ENCODE measurements at places on chromosomes 1 and 21. TPM values are rescaled to one million over a fixed set of nuclear protein-coding genes. Genes with fewer than 3 reads are reported as not detected.
A peak's percentile ranks its signal among the peaks of the same experiment; 100 is the strongest.

GRCh38 chr1:212256369-212256768 lies 28.8 kb upstream of the PPP2R5A start:
- DNase-seq, result no peak

DNA sequence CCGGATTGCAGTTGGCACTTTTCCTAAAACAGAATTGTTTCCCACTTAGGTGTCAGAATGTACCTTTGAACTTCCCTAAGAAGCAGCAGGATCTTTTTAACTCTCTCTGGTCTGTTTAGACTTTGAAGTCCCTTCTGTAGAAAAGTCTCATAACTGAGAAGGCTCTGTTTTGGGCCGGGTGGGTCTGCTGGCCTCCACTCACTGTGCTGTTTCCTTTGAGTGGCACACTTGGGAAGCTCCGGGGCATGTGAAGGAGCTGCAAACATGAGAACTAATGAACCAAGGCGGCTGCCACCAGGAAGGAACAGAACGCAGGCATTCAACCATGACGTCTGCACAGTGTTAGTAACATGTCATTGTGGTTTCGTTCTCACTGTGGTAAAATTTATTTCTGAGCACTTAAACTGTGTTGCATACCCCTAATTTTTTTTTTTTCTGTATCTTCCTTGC lies 19.5 kb upstream of the NCMAP start:
- DNase-seq, result peak; percentile 23

- no peak for DNase-seq
Measured at GRCh38 chr1:154867841-154868605, 2.1 kb downstream of the KCNN3 start.

DNA sequence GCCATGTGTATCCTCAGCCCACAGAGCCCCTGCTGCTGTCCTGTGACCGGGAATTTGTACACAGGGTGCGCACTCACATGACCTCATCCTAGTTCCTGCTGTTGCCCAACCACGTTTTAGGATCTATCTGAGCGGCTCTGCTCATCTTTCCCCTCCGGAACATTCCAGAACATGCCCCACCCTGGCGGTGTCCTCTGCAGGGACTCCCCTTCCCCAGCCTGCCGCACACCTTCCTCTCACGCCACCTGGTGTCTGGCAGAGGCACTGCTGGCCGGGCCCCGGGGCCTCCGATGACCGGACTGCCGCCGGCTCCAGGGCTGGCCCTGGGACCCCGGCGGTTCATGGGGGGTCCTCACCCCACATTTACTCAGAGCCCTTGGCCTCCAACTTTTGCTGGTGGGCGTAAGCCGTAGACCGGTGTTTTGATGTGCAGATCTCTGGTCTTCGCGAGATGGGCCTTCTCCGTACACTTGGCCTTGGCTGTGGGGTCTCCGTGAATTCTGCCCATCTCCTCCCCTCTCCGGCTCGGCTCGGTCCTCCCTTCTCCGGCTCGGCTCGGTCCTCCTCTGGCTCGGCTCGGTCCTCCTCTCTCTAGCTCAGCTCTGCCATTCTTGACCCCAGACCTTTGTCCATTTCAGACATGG lies 29.5 kb downstream of the ARHGEF16 start:
- peak; percentile 83 for DNase-seq

DNA sequence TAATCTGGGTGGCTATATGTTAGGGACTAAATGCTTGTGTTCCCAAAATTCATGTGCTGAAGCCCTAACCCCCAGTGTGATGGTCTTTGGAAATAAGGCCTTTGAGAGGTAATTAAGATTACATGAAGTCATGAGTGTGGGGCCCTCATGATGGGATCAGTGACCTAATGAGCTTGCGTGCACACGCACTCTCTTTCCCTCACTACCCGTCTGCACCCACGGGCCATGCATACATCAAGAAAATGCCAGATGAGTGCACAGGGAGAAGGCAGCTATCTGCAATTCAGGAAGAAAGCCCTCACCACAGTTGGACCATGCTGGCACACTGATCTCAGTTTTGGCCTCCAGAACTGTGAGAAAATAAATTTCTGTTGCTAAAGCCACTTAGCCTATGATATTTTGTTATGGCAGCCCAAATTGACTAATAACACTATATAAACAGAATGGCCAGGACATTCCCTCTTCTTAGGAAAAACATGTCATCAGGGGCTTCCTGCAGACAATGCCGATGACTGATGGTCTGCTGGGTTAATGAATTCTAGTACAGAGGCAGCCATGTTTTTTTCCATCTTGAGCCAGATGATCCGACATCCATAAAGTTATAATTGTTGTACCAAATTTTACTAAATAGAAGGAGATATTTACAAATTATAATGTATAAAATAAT lies 18.1 kb upstream of the MYOG start:
- DNase-seq, result no peak

GRCh38 chr1:189513091-189513490 lies 964.6 kb downstream of the BRINP3 start:
- no peak for DNase-seq

Gene ADORA1
- polyA plus RNA-seq, result 4.8 TPM

- peak; percentile 62 for DNase-seq
Measured at GRCh38 chr1:110250008-110250407, 39.9 kb downstream of the KCNC4 start.

- DNase-seq, result peak; percentile 86
Measured at GRCh38 chr1:37995751-37996345, 6.0 kb upstream of the SF3A3 start.

DNA sequence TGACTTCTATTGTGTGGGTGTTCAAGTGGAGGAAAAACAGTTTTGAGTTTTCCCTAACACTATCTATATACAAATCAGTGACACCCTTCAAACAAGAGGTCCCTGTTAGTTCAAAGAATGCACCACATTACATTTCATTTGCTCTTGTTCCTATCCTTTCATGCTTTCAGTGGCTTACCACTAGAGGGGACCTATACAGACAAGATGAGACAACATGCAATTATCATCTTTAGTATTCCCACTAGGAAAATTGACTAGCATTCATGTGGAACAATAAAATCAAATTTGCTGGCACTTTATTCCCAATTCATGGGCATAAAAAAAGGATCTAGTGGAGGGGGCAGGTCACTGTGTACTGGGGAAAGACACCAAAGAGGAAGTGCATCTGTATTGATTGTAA lies 13.3 kb upstream of the SIPA1L2 start:
- no peak for DNase-seq

- no peak for DNase-seq
Measured at GRCh38 chr1:178682429-178682828, 42.6 kb upstream of the RALGPS2 start.

GRCh38 chr1:119683893-119684292 lies 27.8 kb upstream of the PHGDH start:
- no peak for DNase-seq

DNA sequence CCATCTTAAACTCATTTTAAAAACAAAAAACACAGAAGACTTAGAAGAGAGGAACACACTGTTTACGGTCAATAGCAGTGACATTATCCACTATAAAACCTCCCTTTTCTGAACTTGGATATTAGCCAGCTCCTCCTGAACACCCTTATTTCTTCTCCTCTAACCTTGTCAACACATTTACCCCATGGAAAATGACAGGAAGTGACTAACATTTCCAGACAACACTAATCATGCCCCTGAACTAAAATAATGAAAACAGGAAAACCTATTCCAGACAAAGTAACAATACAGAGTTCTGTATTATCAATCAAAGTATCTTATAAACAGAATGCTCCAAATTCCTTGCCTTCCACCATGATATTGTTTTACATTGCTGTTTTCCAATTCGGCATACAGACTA lies 45.3 kb downstream of the PALMD start:
- DNase-seq, result no peak

Gene EXO1
- 4.6 TPM for polyA plus RNA-seq

DNA sequence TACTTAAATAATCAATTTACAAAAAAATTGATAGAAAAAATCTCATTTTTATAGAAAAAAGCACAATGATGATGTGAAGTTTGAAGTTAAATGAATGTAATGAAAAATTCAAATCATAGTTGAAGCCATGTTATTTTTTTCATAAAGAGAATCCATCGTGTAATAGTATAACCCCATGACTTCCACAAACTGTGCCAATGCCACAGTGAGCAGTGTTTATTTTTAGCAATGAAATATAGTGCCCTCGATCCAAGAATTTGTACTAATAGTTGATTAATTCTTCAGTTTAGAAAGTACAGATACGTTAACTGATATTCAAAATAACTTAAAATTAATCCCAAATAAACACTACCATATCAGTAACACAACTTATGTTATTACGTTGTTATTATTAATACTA lies 225.9 kb downstream of the PTPRC start:
- no peak for DNase-seq

DNA sequence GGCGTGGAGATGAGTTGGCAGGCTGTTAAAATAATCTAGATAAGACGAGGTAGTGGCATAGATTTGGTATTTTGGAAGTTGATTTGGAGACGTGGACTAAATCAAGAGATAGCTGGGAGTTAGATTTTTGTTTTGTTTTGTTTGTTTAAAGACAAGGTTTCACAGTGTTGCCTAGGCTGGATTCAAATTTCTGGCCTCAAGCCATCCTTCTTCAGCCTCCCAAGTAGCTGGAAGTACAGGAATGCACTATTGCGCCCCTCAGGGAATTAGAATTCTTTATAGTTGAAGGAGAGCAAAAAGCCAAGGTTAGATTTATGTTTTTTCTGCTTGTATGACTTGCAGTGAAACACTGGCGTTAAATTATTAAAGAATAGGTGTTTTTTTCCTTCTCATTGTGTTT lies 22.3 kb upstream of the SNRPE start:
- DNase-seq, result no peak

DNA sequence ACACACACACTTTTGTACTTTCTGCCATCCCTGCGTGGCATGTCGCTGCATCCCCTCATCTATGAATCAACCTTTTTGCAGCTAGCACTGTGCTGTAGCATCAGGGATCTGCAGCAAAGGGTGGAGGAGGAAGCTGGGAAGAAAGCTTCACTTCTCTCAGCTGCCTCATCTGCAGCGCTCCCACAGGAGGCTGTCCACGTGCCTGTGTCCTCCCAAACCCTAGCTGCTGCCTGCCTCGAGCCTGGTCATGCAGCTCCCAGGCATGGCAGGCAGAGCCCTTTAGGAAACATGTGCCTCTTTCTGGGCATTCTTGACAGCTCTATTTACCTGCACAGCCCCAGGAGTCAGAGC lies 262.1 kb upstream of the SGIP1 start:
- peak; percentile 13 for DNase-seq

Gene MSH4
- not detected for polyA plus RNA-seq

GRCh38 chr21:44924606-44925377 lies 4.1 kb upstream of the ITGB2 start:
- DNase-seq, result no peak

- DNase-seq, result no peak
Measured at GRCh38 chr1:215287362-215287761, 204.8 kb downstream of the KCNK2 start.

Gene PPIAL4G
- not detected for polyA plus RNA-seq

DNA sequence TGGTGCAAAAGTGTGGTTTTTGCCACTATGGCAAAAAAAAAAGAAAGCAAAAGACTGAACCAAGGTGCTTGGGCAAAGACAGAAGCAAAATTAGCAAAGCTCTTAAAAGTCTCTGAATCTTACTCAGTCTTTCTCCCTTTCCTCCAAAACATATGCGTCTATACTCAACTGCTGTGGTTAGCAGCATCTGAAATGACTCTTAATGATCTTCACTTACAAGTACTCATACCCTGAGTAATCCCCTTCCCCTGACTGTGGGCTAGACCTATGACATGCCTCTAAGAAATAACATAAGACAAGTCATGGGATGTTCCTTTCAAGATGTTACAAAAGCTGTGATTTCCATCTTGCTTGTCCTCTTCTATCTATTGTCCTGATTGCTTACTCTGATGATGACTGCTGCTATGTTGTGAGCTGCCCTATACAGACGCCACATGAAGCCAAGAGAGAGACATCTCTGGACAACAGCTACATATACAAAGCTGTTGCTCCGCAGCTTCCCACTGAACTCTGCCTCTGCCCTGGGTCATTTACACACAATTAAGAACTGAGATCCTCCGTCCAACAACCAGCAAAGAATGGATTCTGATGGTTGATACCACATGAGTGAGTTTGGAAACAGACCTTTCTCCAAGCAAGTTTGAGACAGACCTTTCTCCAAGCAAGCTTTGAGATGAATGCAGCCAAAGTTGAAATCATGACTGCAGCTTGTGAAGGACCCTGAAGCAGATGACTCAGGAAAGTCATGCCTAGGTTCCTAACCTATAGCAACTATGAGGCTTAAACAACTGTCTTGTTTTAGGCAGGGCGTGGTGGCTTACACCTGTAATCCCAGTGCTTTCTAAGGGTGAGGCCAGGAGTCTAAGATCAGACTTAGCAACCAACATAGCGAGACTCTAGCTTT lies 55.2 kb downstream of the PUM1 start:
- no peak for DNase-seq
